Naive B cell (primary cell): ENCODE measurements at places on chromosomes 4 and X.
A peak's percentile ranks its signal among the peaks of the same experiment; 100 is the strongest.

GRCh38 chr4:27318740-27319139 is 458.1 kb downstream of the STIM2 start:
- peaks cover 22% of the 10 kb centered on the region for H3K27me3 ChIP-seq
- H3K4me3 ChIP-seq: no peak overlapping the region
- no peak for DNase-seq
- no peak overlapping the region for H3K27ac ChIP-seq

DNA sequence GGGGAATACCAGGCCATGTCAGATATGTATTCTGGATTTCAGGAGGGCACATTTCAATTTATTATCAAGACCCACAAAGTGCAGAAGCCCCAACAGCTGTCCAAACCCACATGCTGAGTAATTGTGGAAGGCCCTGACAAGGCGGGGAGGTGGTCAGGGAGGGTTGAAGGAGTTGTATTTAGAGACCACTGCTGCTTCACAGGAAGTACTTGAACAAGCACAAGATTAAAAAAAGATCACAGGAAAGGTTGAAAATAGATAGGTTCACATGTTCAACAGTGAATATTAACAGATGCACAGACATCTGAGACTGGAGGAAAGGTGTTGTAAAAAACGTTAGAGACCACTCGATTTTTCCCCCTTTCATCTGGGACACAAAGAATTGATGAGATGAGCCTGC is 17.9 kb downstream of the ATP8A1 start:
- peaks cover 2% of the 10 kb centered on the region for H3K36me3 ChIP-seq
- DNase-seq: no peak
- peak overlapping the region; percentile 96 for H3K27ac ChIP-seq
- H3K4me1 ChIP-seq: peaks cover 86% of the 10 kb centered on the region

- H3K27ac ChIP-seq: no peak overlapping the region
- no peak for DNase-seq
- no peaks in the 10 kb centered on the region for H3K4me1 ChIP-seq
- no peaks in the 10 kb centered on the region for H3K36me3 ChIP-seq
Observed at GRCh38 chr4:141459020-141459419, 177.4 kb upstream of the IL15 start.

DNA sequence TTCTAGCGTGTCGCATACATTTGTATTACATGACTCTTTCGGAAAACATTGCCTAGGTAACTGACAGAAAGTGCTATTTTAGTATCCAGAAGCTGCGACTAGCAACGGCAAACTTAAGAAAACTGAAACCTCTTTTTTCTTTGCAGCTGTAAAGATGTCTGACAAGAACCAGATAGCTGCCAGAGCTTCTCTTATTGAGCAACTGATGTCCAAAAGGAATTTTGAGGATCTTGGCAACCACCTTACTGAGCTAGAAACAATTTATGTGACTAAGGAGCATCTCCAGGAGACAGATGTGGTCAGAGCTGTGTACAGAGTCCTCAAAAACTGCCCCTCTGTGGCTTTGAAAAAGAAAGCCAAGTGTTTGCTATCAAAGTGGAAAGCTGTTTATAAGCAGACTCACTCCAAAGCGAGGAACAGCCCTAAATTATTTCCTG is 9.4 kb downstream of the TCEANC start:
- no peak overlapping the region for H3K4me3 ChIP-seq
- no peaks in the 10 kb centered on the region for H3K4me1 ChIP-seq
- H3K36me3 ChIP-seq: peaks cover 26% of the 10 kb centered on the region
- H3K27ac ChIP-seq: no peak overlapping the region
- no peaks in the 10 kb centered on the region for H3K27me3 ChIP-seq

DNA sequence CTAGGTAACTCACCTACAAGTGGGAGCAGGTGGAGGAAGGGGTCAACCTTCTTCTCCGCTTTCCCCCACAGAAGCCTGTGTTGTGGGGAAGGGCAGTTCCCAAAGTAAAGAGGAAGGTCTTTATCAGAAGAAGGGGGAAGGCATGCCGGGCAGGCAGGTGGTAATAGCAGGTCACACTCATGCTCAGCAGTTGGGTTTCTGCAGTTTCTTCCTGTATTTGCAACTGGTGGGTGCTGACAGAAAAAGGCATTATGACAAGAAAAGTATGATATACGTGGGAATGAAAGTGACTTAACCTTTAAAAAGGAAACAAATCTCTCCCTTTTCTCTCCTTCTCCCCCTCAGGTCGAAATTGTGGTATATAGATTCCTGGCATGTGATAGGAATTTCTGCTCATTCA is 3.7 kb downstream of the MTMR1 start:
- H3K27me3 ChIP-seq: no peaks in the 10 kb centered on the region
- H3K4me1 ChIP-seq: peaks cover 58% of the 10 kb centered on the region
- H3K4me3 ChIP-seq: peak overlapping the region; percentile 77
- H3K27ac ChIP-seq: peak overlapping the region; percentile 28
- H3K36me3 ChIP-seq: no peaks in the 10 kb centered on the region
- DNase-seq: peak; percentile 42

GRCh38 chr4:179757641-179758040 is 2315.4 kb upstream of the AGA start:
- no peaks in the 10 kb centered on the region for H3K4me1 ChIP-seq
- no peak for DNase-seq

- no peak for DNase-seq
- no peaks in the 10 kb centered on the region for H3K27me3 ChIP-seq
- H3K36me3 ChIP-seq: no peaks in the 10 kb centered on the region
- H3K4me3 ChIP-seq: no peak overlapping the region
Observed at GRCh38 chr4:35643661-35644060, 600.7 kb downstream of the ARAP2 start.

GRCh38 chr4:6231663-6232165 is 31.4 kb upstream of the JAKMIP1 start:
- H3K36me3 ChIP-seq: no peaks in the 10 kb centered on the region
- H3K27ac ChIP-seq: no peak overlapping the region
- peaks cover 5% of the 10 kb centered on the region for H3K27me3 ChIP-seq
- no peaks in the 10 kb centered on the region for H3K4me1 ChIP-seq

GRCh38 chr4:26372076-26372475 is 51.3 kb downstream of the RBPJ start:
- H3K36me3 ChIP-seq: peaks cover 17% of the 10 kb centered on the region
- H3K27ac ChIP-seq: no peak overlapping the region
- H3K4me3 ChIP-seq: no peak overlapping the region
- no peaks in the 10 kb centered on the region for H3K27me3 ChIP-seq
- peaks cover 30% of the 10 kb centered on the region for H3K4me1 ChIP-seq
- DNase-seq: no peak
